ENCODE measurements at places on chromosomes 1 and 21. TPM values are rescaled to one million over a fixed set of nuclear protein-coding genes. Genes with fewer than 3 reads are reported as not detected.

Gene SPATA1
- polyA plus RNA-seq, result 3.3 TPM

Gene PBX1
- 91.1 TPM for polyA plus RNA-seq

Gene ARTN
- polyA plus RNA-seq, result 1.6 TPM

Gene SELL
- polyA plus RNA-seq, result 2.2 TPM

Gene ZNF593OS
- polyA plus RNA-seq, result 1.6 TPM

Gene SMIM1
- polyA plus RNA-seq, result 1.9 TPM

Gene IQGAP3
- polyA plus RNA-seq, result 9.7 TPM

Gene TTC39A
- 6.1 TPM for polyA plus RNA-seq

Gene C1orf141
- not detected for polyA plus RNA-seq

Gene LCE1A
- polyA plus RNA-seq, result not detected

Gene RGS7
- not detected for polyA plus RNA-seq

Gene C1QC
- 22.6 TPM for polyA plus RNA-seq

Gene GRIK3
- 0.43 TPM for polyA plus RNA-seq

Gene NBPF10
- 2.1 TPM for polyA plus RNA-seq

Gene C1orf87
- polyA plus RNA-seq, result not detected

Gene OLFML2B
- polyA plus RNA-seq, result not detected

Gene KRTAP19-3
- polyA plus RNA-seq, result not detected

Gene LYPD8
- not detected for polyA plus RNA-seq

Gene GBP1
- polyA plus RNA-seq, result 32.7 TPM

Gene CCDC27
- polyA plus RNA-seq, result 0.14 TPM

Gene ETV3L
- not detected for polyA plus RNA-seq

Gene FAAH
- 15.4 TPM for polyA plus RNA-seq

Gene SLC25A34
- polyA plus RNA-seq, result 4.3 TPM

Gene TMEM52
- 109 TPM for polyA plus RNA-seq

Gene TFF2
- polyA plus RNA-seq, result not detected

Gene APP
- polyA plus RNA-seq, result 381 TPM

Gene GRHL3
- polyA plus RNA-seq, result not detected

Gene C4BPA
- not detected for polyA plus RNA-seq

Gene LRRC39
- 193 TPM for polyA plus RNA-seq

Gene CLCA2
- 46.8 TPM for polyA plus RNA-seq

Gene LRRC71
- polyA plus RNA-seq, result 1.5 TPM

Gene LCE1F
- polyA plus RNA-seq, result not detected

Gene GUCA2A
- 33.9 TPM for polyA plus RNA-seq

Data from muscle of arm (tissue), 14 donors.